Putamen (tissue), 1 donor: ENCODE measurements at places on chromosomes 1 and 21.

DNA sequence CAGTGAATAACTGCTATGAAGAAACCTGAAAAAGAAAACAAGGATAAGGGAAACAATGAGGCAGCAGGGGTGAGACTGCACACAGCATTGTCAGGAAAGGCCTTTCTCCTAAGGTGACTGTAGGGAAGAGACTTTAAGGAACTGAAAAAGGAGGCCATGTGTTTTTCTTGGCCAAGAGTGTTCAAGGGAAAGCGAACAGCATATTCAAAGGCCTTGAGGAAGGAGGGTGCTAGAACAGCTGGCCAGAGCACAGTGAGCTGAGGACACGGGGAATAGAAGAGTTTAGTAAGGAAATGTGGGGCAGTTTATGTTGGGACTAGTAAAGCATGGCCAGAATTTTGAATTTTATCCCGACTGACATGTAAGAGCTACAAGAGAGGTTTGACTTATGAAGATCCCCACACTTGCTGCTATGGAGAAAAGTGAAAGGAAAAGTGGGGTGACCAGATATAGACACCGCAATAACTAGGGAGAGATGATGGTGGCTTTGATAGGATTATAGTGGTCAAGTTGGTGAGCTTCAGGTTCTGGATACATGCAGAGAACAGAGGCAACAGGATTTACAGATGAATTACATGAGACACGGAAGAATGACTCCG is 1.4 kb downstream of the RWDD2B start:
- DNase-seq: no peak

DNA sequence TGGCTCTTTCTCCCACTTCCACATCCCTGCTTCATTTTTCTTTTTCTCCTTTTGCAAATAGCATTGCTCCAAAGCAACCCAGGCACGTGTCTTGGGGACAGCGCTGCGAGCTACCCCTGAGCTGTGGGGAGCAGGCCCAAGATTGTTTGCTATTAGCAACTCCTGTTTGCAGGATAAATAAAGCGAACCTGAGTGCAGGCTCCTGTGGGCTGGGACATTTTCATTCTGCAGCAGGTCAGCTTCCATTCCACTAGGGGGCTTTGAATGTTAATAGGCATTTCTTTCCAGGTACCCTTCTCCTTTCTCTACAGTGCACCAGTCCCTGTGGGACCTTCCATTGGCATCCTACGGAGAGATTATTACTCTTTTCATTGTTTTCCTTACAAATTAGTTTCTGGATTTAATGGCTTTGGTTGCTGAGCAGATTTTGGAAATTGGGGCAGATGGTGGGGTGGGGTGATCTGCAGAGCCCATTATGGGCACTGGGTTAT is 54.0 kb downstream of the OLFML3 start:
- DNase-seq: no peak

- no peak for DNase-seq
Measured at GRCh38 chr1:114756949-114757454, 782 bp downstream of the CSDE1 start.

- DNase-seq: peak; percentile 70
Measured at GRCh38 chr1:226738995-226739695, at the start of gene ITPKB. Gene ITPKB, minus strand, starts transcription at chr1:226739282. Its CDS starts 1,824 bp downstream, at chr1:226737458.

GRCh38 chr21:38910390-38911067 is 104.8 kb downstream of the ETS2 start:
- DNase-seq: no peak

GRCh38 chr1:53627666-53628065 is 111.3 kb downstream of the GLIS1 start:
- DNase-seq: no peak

DNA sequence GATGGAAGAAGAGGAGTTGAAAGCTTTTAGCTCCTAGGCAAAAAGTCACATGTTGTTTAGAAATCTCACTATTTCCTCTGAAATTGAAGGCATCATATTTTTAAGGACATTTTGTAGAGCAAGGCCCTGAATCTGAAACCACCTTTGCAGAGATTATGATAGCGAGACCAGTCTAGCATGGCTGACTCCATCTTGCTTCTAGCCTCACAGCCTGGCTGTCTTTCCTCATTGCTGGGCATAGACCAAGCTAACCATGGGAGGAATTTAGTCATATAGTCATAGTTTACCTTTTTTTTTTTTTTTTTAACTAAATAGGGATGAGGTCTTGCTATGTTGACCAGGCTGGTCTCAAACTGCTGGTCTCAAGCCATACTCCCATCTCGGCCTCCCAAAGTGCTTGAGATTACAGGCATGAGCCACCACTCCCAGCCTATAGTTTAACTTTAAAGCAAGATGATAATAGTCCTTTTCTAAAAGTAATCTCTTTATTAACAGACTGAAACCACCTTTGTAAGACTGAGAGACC is 42.2 kb upstream of the ZNF326 start:
- no peak for DNase-seq

GRCh38 chr1:78483903-78484302 is 6.9 kb upstream of the PTGFR start:
- no peak for DNase-seq

DNA sequence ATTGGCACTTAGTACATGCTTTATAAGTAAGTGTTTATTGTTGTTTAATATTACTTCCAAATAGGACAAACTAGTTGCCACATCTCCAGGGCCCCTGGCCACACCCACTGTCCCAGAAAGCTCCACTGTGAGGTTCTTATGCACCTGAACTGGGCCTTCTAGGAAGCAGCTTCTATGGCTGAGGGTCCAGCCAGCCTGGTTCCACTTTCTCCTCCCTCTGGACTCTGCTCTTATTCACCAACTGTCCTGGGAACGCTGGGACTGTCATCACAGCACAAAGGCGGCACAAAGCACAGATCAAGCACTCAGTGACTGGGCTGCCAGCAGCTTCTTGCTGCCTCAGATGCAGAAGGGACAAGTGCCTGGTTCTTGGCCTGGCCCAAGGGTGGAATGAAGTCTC is 29.6 kb upstream of the ZNF648 start:
- no peak for DNase-seq

GRCh38 chr1:99887890-99888289 is 37.7 kb downstream of the AGL start:
- no peak for DNase-seq

DNA sequence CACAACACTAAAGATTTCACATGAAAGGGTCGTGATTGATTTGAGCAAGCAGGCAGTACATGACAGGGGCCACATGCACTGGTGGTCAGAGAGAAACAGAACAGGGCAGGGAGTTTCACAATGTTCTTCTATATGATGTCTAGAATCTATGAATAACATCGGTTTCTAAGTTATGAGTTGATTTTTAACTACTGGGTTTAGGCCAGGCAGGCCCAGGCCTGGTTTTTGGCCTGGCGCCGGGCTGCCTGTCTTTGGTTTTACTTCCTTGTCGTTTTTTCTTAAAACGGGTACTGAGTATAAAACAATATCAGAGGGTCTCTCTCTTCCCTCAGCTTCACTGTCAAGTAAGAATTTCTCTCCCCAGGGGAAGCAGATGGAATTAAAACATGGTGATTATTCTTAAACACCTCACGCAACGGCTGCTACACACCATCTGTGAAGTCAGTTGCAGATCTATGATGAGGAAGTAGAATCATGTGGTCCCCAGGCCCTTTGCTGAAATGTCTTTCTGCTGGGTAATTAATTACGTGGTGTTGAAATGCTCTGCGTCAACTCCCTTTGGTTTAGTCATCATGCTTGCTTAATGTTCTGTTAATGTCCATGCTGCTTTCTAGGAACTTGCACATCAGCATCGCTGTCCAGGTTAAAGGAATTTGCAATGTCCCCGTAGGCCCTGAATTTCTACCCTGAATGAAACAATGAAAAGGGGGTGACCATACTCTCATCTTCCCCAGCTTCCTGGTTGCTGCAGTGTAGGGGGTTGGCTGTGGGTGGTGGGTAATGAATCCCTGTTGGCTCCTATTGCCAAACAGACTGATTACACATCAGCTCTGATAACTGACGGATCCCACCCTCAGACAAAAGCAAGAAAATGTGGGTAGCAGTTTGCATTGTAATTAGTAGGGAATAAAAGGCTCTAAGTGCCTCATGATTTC is 70.3 kb downstream of the SERINC2 start:
- DNase-seq: peak; percentile 5

DNA sequence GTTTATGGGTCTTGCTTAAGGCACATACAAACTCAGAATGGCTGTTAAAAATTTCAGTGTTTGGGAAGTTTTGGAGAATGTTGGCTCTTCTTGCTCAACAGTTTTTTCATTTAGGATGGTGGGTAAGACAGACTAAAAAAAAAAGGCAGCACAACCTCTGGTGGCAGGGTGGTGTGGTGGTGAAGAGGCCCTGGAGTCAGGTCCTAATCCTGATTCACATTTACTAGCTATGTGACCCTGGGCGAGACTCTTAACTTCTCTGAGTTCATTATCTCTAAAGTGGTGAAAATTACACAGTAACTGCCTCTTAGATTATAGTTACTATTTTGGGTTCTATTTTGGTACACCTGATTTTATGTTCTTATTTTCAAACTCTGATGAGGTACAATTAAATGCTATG is 11.6 kb downstream of the UAP1 start:
- DNase-seq: no peak

DNA sequence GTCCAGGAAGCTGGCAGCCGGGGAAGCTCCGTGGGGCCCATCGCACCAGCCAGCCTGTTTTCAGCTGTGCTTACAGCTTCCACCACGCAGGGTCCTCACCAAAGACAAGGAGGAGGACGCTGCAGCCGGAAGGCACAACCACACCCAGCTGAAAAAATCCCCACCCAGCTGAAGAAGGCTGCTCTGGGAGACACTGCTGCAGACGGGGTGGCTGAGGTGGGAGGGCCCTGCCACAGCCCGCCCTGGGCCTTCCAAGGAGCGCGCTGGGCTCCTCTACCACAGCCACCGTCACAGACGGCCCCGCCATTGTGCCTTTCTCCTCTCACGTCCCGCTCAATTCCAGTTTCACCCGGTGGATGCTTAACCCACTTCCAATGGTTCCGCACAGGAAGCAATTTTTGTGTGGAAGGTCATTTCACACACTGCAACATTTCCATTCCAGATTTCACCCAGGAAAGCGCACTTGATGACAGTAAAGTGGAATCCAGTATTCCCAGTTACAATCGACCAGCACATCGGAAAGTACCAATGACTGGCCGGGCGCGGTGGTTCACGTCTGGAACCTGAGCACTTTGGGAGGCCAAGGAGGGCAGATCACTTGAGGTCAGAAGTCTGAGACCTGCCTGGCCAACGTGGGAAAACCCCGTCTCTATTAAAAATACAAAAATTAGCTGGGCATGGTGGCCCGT is 47.9 kb downstream of the NPHP4 start:
- DNase-seq: no peak

GRCh38 chr1:56074007-56074651 is 505.2 kb downstream of the PLPP3 start:
- DNase-seq: no peak

DNA sequence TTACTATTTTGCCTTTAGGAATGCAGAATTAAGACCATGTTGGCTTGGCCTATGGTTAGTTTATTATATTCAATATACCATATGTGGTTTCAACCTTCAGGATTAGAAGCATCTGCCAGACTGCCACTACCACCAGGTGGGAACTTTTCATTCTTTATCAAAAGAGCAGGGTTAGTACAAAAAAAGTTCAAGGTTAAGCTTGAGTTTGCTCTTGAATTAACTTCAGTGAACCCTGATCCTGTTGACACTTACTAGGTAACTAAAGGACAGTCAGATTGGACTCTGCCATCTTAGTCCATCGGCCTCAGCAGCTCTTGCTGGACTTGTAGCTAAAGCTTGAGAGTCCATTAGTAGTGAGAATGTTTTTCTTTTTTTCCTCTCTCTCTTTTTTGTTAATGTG is 22.1 kb downstream of the CLIC4 start:
- no peak for DNase-seq

GRCh38 chr1:17028662-17029188 is 17.0 kb upstream of the ATP13A2 start:
- DNase-seq: no peak
